Kasumi-1 (cell line): ENCODE measurements at places on chromosomes 6 and 20.

- no peak for DNase-seq
These were observed 19.1 kb downstream of the GNAS start for GRCh38 chr20:58871533-58872102.

- peak; percentile 73 for DNase-seq
These were observed 654.5 kb upstream of the PTCHD4 start for GRCh38 chr6:48765352-48765961.

GRCh38 chr20:49889001-49889934 is 26.1 kb downstream of the SPATA2 start:
- DNase-seq: no peak

GRCh38 chr6:52759085-52759484 is 4.2 kb downstream of the GSTA2 start:
- DNase-seq: no peak

GRCh38 chr20:18176318-18176785 is 38.7 kb downstream of the KAT14 start:
- no peak for DNase-seq

DNA sequence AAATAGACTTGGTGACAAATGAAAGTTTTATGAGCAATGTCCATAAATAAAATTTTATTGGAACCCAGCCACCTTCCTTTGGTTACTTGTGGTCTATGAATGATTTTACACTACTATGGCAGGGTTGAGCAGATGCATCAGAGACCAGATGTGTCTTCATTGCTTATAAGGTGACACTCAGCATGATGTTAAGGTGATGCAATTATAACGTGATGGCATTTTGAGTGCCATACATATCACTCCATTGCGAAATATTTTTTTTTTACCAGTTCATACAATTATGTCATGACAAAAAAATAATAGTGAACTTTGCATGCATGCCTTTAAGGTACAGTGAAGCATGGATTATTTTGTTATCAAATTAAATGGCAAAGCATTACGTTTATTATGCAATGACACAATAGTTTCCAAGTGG is 96.0 kb downstream of the ADTRP start:
- DNase-seq: no peak

DNA sequence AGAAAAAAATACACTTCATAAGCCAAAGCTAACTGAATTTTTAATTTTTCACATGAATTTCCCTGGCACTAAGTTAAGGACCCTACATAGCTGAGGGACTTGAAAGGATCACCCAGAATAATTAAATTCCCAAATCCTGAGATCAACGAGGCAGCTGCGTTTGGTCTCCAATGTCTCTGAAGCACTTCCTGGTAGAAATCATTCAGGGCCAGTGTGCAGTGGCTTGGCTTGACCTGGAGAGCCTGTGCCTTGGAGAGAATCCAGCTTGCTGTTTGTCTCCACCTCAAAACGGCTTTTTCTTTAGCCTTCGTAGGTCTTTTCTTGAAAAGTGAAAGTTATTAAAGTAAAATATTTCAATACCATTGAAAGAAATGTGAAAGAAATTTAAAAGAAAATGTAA is 92.4 kb downstream of the SMOC2 start:
- no peak for DNase-seq

GRCh38 chr6:36912586-36912985 is 26.8 kb downstream of the C6orf89 start:
- peak; percentile 78 for DNase-seq

DNA sequence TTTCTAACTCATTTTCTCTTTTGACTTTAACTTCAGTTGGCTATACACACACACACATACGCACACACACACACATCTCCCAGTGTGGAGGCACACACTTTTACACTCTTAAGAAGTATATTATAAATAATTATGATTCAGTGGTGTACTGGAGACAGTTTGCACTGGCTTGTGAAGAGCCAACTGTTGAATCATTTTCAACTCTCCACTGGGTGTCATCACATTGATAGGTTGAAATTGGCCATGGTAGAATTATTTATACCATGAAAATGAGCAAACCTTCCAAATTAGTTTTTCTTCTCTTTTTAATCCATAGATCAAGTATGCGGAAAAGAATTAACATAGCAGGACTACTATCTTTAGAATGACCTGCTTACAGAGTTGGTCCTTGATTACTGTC is 407.1 kb downstream of the BMP2 start:
- no peak for DNase-seq

DNA sequence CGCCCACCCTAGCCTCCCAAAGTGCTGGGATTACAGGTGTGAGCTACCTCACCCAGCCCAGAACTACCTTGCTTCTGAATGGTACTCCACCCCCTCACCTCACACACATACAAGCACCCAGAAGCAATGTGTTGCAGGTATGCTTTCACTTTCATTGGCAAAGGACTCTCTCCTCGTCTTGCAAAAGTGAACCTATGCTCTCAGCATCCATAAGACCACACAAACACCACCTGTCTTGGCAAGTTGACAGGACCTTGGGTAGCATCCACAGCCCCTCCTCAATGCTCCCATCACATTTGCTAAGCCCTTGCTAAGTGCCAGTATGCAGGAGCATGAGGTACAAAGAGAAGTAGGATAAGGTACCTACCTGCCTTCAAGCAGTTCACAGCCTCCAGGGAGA is 3.7 kb downstream of the KIF13A start:
- DNase-seq: no peak

DNA sequence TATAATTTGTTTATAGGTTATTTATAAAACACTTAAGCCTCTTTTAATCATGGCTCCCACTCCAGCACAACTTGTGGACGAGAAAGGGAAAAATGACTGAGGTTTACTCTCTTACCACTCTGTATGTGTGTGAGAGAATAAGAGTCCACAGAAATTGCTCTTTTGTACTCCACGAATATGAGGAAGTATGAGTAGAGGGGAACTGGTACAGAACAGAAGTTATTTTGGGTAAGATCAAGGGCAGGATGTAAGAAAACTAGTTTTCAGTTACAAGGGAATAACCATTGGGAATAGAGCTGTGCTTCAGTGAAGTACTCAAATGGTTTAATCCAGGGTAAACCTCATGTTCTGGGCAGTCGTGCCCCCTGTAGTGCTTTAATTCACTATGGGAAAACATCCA is 72.6 kb downstream of the REV3L start:
- DNase-seq: peak; percentile 70

GRCh38 chr6:118844915-118845314 is 49.0 kb upstream of the ASF1A start:
- no peak for DNase-seq

DNA sequence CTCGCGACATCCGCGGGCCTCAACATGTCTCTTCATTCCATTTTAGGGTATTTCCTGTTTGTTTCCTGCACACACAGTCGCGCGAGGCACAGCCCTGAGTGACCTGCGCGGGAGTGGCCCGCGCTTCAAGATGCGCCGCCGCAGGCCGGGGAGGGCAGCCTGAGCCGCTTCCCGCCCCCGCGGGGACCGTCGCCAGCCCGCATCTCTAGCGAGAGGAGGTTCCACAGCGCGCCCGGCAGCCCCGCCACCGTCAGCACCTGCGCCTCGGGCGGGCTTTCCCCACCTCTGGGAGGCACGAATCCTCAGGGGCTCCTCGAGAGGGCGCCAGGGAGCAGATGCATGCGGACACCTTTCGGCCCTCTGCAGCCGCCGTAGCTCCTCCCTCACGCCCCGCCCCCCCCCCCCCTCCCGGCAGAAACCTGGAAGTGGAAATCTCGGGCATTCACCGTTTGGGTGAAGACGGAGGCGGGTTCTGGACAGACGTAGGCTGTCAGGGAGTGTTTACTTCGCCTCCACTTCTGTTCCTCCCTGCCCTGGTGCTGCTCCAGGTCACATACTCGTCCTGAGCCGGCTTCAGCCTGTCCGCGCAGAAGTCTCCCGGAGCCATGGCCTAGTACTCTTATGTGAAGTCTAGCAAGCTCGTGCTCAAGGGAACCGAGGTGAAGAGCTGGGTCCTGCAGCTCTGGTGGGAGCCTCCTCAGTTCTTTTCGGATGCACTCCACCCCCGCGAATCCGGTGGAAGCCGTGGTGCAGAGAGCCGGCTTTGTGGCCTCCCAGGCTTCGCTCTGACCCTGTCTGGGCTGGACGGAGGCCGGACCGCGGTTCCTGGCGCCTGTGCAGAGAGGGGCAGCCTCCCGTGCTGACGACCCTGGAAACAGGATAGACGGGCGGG is 880.5 kb upstream of the DEFB115 start:
- peak; percentile 78 for DNase-seq

DNA sequence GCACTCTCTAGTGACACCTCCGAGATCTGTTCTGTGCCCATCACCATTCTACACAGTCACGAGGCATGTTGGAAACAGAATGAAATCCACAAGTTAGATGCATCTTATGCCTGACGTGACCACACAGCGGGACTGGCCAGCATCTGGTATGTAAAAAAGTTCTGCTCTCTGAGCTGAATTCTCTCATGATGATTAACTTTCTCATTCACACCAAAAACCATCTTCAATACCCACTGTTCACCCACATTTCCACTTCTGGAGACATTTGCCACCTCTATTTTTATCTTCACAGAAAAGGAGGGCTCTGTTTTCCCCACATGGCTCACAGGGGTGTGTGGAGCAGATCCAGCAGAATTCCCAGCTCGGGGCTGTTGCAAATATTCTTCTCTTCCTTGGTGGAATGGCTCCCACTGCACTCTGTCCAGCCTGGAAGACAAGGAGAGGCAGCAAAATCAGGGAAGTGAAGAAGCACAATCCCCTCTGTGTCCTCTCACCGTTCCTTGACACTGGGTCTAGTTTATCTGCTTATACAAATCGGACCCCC is 303.4 kb downstream of the TAF4 start:
- no peak for DNase-seq

DNA sequence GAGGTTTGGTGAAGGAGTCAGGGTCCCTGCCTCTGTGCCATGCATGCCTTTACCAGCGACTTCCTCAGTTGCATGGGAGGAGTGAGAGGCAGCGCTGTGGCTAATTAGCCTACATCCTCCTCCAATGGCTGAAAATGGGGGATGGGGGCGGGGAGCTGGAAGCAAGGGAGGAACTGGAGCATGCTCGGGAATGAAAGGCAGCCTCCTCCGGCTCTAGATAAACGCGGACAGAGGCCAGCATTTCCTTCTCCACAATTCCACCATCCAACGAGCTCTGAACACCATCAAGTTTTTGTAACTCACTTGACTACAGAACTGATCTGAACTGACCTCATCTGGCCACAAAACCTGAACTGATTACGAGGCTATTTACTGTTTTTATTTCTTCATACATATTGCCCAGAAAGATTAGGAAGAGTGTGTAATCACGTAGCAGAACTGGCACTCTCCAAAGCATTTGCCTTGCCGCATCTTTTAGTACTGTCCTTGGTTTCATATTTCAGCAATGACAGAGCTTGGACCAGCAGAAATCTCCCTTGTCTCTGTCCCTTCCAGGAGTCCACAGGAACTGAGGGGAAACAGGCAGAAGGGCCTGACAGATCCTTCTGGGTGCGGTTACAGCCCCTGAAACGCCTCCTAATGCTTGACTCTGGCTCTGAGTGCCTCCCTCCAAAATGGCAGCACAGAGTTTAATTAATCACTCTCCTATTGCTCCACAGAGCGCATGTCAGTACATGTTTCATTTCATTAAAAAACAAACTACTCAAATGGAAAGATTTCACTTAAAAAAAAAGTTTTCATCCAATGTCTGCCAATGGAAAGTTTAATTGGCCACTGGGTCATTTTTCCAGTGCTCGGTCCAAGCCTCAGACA is 58.2 kb upstream of the TRAF3IP2 start:
- DNase-seq: peak; percentile 50
